ENCODE measurements at places on chromosomes 12 and 14.

GRCh38 chr14:52789118-52789517 is 2.3 kb downstream of the GNPNAT1 start:
- peak; percentile 28 for DNase-seq

- DNase-seq: peak; percentile 38
These were observed 58.5 kb upstream of the TMPO start for GRCh38 chr12:98456576-98457573.

DNA sequence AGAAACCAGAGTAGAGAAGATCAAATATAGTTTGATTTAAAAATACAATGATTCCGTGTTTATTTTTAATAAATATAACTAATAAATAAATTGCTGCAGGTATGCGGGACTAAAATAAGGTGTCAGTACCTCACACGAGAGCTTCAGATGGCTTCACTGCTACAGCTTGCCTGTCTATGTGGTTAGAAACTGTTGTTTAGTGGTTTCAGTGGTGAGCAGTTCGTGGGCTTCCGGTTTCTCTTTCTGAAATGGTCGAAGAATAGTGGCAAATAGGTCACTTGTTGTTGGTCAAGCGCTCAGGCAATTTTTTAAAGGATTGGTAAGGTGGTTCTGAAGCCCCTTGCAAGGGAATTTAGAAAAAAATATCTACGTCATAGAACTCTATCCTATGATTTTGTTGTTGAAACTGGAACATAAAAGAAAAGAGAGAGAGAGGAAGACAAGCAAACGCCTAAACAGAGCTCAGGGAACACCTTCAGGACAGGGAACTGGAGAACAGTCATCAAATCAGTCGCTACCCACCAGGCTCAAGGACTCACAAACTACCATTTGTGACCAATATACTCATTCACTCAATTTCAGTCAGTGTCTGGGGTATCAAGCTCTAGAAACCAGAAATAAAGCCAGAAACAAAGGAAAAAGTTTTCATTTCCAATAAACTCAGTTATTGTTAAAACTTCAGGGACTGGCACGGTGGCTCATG is 31.3 kb downstream of the GABARAPL1 start:
- peak; percentile 82 for DNase-seq

- DNase-seq: no peak
These were observed 22.4 kb downstream of the NFYB start for GRCh38 chr12:104115587-104115975.

DNA sequence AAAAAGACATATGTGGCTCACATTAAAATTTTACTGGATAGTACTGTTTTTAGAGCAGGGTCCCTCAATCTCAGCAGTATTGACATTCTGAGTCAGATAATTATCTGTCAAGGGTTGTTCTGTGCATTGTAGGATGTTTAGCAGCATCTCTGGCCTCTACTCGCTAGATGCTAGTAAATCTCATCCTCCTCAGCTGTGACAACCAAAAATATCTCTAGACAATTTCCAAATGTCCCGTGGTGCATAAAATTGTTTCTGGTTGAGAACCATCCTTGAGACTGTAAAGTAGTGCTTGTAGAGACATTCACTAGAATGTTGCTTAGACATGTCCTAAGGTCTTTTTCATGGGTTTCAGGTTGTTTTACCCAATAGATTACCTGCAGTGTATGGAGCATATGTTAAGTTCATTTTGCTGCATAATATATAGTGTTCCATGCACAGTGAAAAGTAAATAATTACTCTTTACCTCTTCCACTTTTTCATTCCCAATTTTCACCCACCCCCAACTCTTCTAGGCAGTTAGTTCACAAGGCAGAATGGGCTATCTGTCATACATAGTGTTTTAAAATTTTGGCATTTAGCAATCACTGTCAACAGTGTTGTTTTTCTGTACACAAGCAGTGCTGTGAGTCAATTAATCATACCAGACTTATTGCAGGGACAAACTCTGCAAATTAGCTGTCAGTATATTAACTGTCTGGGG is 200.2 kb upstream of the SLC38A2 start:
- no peak for DNase-seq

- no peak for DNase-seq
These were observed 51.2 kb downstream of the SVOP start for GRCh38 chr12:108969622-108970021.

DNA sequence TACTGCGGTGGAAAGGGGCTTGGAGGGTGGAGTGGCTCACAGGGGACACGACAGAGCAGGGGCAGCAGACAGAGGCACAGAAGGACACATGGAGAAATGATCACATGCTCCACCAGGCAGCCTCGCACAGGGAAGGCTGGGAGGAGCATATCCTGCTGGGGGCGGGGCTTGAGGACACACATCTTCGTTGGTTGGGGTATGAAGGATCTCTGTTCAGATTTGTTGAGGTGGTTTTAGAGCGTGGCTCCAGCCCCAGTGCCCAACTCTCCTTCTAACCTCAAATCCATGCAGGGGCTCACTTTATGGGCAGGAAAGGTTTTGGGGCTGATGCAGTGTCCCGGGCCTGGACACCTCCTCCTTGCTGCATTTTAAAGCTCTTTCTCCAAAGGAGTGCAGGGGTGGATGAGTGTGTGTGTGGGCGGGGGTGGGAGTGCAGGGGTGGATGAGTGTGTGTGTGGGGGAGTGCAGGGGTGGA is 733 bp upstream of the P3H3 start:
- peak; percentile 65 for DNase-seq

GRCh38 chr12:21438643-21439042 is 1.2 kb downstream of the PYROXD1 start:
- DNase-seq: peak; percentile 36

- peak; percentile 50 for DNase-seq
These were observed 475.6 kb downstream of the PDZRN4 start for GRCh38 chr12:41663598-41664265.

DNA sequence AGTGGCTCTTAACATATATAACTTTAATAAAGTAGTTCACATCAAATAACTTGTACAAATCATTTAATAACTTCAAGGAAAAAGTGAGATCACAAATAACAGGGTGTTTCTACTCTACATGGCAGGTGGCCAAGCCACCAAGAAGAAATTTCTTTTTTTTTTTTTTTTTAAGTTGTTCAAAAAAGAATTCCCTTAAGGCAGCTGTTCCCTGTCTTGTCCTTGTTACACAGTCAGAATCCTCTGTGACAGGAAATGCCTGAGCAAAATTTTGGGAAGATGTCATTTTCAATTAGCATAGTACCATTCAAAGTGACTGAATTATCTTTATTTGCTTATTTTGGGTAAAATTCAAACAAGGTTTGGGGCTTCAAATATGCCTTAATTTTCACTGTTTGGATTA is 79.4 kb downstream of the LIN7A start:
- DNase-seq: no peak

GRCh38 chr12:115267891-115268290 is 583.9 kb upstream of the TBX3 start:
- DNase-seq: no peak

DNA sequence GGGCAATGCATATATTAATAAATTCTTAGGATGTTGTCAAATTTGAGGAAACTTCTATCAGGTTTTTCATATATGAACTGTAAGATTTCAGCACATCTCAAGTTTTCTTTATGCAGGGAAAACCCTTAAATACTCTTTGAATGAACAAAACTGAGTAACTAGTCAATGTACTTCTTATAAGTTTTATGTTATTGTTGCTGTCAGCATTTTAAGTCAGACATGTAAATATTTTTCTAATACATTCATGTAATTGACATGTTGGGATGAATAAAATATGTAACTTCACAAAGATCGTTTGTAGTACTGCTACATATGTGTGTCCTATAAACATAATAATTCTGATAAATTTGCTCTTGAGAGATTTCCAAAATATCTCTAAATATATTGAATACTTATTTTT is 109.6 kb downstream of the BMP4 start:
- DNase-seq: no peak

GRCh38 chr12:18824287-18824686 is 86.4 kb downstream of the CAPZA3 start:
- DNase-seq: peak; percentile 93

DNA sequence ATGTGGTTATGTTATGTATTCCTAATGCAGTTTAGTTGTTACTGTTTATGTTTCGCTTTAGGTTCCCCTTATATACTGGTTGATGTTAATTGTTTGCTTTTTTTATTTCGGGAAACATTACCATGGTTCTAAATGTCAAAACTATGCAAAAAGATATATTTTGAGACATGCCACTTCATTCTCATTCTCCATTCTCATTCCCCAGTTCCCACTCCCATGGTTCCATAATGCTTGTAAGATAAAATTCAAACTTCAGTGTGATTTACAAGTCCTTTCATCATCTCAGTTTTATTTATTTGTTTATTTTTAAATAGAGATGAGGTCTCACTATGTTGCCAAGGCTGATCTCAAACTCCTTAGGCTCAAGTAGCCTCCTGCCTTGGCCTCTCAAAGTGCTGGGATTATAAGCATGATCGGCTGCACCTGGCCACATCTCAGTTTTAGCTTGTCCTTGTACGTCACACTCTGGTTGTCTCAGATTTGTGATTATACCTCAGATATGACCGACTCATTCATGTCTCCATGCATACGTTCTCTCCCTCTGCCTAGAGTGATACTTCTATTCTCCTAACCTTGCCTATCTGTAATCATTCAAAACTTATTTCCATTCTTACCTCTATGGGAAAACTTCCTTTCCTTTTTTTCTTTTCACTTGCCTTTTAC is 407.8 kb upstream of the RGS6 start:
- no peak for DNase-seq

GRCh38 chr14:96953087-96953874 is 156.1 kb downstream of the VRK1 start:
- no peak for DNase-seq

DNA sequence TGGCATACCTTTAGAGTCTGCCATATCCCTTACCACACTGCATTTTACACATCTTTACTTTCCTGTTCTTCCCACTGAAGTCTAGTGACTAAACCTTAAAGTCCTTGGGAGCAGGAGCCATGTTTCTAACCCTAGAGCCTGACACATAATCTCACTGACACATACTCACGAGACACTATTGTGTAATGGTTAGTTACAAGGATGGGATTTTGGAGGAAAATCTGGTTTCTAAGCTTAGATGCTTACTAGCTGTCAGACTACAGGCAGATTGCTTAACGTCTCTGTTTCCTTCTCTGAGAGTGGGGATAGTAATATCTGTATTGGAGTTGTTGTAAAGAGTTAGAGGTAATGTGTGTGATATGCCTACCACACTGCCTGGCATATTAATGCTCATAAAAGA is 6.2 kb upstream of the DYRK4 start:
- no peak for DNase-seq

GRCh38 chr14:89851106-89851505 is 103.4 kb downstream of the EFCAB11 start:
- DNase-seq: no peak

DNA sequence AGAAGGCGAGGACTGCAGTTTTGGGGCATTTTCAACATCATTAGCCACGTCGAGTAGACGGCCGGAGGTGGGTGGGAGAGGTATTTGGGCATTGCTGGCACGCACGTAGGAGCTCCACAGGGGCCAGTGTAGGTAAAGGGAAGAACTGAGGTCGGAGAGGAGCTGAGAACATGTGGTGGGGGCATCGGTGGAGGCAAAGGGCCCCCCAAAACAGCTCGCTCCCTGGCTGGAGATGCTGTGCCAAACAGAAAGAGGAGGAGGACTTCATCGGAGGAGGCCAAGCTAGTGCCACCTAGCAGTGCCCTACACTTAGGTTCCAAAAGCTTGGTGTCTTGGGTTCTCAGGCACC is 52.0 kb upstream of the PPP2R5C start:
- DNase-seq: no peak

GRCh38 chr14:64775081-64775777 is 71.0 kb downstream of the PLEKHG3 start:
- DNase-seq: peak; percentile 34

DNA sequence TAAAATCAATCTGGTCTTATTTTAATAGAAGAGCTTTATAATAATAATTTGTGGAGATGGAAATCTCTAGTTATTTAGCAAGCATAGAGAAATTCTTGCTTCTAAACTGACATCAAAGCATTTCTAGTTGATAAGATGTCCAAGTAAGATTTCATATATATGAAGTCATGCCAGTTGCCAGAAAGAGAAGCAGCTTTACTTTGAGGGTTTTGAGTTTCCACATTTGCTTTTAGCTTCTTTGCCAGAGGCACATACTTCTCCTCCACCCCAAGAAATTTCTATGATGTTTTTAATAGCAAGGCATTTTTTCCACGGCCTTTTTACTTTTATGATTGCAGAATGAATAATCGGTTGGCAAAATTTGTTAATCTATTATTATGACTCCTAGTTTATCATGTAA is 24.2 kb upstream of the YAF2 start:
- no peak for DNase-seq

DNA sequence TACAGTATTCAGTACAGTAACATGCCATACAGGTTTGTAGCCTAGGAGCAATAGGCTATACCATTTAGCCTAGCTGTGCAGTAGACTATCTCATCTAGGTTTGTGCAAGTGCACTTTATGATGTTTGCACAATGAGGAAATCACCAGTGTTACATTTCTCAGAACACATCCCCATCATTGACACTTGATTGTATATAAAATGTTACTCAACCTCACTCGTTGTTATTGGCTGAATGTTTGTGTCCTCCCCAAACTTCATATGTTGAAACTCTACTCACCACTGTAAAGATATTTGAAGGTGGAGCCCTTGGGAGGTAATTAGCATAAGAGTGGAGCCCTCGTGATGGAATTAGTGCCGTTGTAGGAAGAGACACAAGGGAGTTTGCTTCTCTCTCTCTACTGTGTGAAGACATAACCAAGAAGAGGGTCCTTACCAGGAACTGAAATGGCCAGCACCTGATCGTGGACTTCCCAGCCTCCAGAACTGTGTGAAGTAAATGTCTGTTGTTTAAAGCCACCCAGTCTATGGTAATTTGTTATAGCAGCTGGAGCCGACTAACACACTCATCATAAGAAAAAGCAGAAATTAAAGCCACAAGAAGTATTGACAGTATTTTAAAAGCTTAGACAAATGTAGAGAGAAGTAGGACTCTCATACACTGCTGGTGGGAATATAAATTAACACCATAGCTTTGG is 3.2 kb upstream of the MED13L start:
- peak; percentile 72 for DNase-seq

- no peak for DNase-seq
These were observed 12.6 kb upstream of the FAIM2 start for GRCh38 chr12:49916129-49916919.

- DNase-seq: no peak
These were observed 130.8 kb downstream of the RTN1 start for GRCh38 chr14:59739794-59740193.

- no peak for DNase-seq
These were observed 44.0 kb downstream of the PAH start for GRCh38 chr12:102873077-102873476.

DNA sequence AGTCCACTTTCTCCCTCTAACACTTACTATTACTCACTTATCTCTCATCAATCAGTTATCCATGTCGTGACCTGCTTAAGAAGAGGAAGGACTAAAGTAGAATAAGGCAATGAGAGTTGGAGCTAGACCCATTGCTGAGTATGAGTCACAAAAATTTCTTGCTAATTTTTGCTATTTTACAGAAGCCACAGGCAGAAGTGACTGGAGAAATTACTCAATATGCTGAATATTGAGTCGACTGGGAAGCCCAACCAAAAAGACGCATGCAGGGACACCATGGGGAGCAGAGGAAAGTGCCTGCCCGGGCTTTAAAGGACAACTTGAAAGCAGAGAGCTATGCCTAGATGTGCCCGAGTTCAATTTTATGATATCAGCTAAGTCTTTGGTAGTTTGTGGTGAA is 115.4 kb upstream of the FOXG1 start:
- DNase-seq: no peak
